Activated naive CD4-positive, alpha-beta T cell treated with anti-CD3 and anti-CD28 coated beads, Interleukin-2, amount 50 U/mL, for 16 hours (primary cell): ENCODE measurements at places on chromosomes 12 and 14.

GRCh38 chr14:54591866-54592265 is 24.9 kb downstream of the SAMD4A start:
- no peak for DNase-seq

- peak; percentile 13 for DNase-seq
Measured at GRCh38 chr12:27207615-27208413, 36.3 kb upstream of the STK38L start.

DNA sequence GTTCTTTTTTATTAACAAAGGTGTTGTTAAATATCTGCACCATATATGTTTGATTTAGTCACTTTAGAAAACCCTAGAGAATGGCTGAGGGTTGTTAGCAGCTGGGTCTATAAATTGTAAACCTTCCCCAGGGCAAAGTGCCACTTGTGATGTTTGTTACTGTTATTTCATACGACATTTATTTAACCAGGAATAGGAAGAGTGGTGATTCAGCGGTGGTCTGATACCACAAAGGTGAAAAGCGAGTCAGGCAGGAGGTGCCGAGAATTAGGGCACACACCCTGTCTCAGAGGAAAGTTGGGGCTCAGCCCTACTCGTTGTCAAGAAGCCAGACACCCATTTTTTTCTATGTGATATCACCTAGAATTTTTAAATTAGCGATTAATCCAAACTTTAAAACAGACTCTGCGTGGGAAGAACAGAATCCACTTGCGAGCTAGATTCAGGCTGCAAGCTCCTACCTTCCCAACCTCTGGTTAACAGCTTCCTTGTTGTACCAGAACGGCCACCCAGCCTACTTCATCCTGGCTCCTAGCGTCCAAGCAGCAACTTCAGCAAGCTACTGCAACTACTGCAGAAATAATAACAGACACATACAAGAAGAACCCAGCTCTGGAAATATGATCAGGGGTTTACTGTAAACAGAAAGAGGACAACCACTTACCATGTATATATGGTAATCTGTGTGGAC is 126.7 kb downstream of the TMEM132D start:
- DNase-seq = no peak

DNA sequence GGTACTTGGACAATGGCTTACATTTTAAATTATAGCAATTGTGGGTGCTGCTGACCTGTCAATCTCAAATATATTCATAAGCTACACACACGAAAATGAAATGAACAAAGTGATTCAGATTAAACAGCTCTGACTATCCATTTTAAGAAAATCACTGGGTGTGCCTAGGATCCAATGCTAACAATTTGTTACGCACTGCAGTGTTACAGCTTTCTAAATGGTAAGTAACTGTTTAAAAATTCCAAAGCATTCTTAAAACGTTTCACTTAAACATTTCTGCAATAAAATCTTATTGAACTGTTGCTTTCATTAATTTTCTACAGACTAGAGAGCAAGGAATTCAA is 18.9 kb downstream of the LMO3 start:
- no peak for DNase-seq

GRCh38 chr14:100098171-100098570 is 32.9 kb downstream of the EVL start:
- DNase-seq = no peak

- no peak for DNase-seq
Measured at GRCh38 chr14:77985211-77985615, 185.0 kb upstream of the NRXN3 start.

GRCh38 chr12:60072911-60073310 is 477.1 kb downstream of the SLC16A7 start:
- DNase-seq = no peak

- DNase-seq = no peak
Measured at GRCh38 chr14:22379727-22380126, 209.3 kb downstream of the DAD1 start.
